ENCODE measurements at places on chromosomes 3 and 15.
A peak's percentile ranks its signal among the peaks of the same experiment; 100 is the strongest.

DNA sequence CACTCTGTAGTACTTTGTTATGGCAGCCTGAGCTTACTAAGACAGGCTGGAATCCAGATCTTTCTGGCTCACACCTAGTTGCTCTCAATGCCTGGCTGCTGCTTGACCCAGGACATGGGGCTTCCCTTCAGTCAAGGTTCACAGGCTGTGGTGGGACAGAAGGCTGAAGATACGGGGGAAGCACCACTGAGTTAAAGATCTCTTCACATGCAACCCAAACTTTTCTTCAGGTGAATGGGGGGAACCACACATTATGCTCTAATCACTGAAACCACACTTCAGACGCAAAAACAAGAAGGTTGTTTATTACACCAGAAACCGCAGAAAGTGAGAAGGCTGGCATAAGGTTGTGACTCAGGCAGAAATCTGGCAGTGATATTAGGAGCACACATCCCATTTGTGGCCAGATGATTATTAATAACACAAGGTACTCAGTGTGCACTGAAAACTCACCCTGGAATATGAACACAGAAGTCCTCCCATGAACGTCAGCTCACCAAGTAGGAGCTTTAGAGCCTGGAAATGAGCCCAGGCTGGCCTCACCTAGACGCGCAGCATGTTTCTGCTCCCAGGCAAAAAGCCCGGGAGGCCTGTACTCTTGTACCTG, 230.5 kb upstream of the CHRNA7 start:
- DNase-seq, result no peak

- DNase-seq, result no peak
Measured at GRCh38 chr3:56894881-56895431, 93.2 kb upstream of the ARHGEF3 start.

DNA sequence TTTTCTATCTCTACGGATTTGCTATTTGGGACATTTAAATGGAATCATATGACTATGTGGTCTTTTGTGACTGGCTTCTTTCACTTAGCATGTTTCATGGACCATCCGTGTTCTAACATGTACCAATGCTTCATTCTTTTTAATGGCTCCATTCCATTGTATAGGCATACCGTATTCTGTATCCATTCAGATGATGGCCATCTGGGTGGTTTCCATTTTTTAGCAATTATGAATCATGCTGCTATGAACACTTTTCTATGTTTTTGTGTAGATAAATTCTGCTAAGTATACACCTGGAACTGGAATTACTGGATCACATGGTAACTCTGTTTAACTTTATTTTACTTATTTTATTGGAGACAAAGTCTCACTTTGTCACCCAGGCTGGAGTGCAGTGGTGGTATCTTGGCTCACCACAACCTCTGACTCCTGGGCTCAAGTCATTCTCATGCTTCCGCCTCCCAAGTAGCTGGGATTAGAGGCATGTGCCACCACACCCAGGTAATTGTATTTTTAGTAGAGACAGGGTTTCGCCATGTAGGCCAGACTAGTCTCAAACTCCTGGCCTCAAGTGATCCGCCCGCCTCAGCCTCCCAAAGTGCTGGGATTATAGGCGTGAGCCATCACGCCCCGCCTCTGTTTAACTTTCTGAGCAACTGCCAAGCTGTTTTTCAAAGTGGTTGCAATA, 13.4 kb downstream of the UBP1 start:
- DNase-seq, result no peak

DNA sequence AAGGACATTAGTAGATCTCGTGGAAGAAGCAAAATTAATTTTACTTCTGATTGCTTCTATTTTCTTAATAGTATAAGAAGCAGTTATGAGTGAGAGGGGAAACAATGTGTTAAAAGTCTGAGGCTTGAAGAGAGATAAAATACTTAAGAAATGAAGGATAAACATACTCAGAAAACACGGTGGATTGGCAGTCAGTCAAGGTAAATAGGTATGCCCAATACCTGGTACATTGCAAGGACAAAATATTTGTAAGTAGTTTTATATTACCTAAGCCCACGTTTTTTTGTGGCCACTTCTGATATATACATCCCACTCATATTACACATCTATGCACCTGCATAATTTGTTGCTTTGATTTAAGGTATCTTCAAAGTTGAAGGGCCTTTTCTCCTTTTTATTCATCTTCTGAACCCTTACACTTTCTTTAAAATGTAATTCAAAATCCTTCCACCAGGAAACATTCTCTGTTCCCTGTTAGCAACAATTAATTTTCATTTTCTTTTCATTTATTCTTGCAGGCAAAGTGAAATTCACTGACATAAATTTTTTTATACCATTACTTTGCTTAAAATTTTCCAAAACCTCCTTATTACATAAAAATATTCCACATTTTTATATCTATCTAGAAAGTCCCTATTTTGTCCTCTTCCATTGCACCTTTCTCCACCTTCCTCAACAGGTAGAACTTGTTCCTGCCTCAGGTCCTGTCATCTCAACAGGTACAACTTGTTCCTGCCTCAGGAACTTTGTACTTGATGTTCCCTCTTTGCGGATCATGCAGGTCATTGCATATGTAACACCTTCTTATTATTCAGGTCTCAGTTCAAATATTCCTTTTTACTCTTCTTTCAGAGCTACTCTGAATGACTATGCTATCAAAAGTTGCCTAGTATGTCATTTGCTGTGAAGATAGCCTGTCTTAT, 755.7 kb upstream of the ALCAM start:
- DNase-seq, result no peak

DNA sequence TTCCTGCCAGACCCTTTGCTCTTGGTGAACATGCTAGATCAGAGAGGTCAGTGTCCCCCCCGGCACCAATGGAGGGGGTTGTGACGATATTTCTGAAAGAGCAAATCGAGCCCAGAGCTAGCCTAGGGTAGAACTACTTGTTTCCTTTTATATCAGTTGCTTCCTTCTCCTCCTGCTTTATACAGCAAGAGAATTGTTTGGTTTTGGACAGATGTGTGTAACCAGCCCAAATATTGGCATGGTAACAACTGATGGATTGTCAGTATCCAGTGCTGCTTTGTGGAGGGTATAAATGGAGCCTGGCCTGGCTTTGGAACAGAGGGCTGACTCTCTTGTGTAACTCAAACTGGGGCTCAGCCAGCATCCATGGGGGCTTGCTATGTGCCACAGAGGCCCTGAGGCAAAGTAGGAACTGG, 27.2 kb downstream of the SNX1 start:
- DNase-seq, result no peak

GRCh38 chr15:98480844-98481243, 167.5 kb upstream of the IGF1R start:
- no peak for DNase-seq

- DNase-seq, result no peak
Measured at GRCh38 chr3:50639055-50639494, 22.1 kb downstream of the MAPKAPK3 start.

DNA sequence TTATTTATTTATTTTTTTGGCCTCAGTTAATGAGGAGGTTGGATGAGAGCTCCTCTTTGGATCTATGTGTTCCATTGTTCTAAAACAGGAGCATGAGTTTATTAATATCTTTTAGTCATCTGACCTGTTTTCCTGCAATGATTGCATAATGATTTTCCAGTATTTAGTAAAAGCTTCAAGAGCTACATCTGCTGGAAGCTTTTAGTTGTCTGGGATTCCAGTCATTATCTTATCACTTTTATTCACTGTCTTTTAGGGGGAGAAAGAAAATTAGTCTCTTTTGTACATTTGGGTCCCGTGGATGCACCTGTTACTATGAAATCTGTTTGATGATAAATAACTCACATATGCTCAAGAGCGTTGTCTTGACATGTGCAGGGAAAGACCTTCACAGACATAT, 1270.0 kb downstream of the ROBO1 start:
- no peak for DNase-seq

DNA sequence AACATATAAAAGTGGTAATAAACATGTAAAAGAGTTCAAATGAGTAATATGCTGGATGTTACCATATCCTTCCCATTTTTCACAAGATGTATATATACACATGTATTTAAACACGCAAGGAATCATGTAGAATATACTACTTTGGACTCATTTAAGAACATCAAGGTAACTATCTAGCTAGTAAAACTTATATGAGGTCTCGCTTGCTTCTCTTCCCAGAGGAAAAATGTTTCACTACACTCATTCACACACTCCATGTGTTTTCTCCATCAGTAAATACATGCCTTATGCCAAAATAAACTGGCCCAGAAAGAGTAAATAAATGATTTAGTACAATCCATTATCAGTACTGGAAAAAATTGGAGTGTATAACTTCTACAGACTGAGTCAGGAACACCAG, 229.2 kb upstream of the MME start:
- DNase-seq, result no peak

DNA sequence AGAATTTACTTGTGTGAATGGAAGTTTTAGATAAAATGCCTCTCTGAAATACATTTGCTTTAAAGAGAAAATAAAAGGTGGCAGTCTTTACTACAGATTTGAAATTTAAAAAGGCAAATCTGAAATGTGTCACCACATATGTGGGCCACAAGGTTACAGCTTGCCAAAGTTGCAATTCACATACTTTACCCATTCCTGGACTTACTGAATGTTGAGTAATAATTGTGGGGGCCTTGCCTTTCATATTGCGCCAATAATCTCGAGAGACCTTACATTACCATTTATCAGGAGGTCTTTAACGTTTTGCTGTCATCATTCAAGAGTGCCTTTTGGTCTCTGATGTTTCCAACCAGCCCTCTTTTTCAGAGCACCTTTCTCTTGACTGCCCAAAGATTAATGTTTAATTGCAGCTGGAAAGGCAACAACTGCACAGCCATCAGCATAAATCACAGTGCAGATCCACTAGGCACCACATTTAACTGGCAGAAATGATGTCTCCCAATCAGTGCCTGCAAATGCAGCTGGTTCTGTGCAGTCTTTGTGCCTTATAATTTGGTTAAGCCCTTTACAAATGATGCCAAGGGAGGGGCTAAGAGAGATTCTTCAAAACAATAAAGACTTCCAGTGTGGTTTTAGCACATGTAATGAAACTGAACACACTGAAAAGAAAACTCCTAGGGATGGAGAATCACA, 206.8 kb downstream of the MAGI1 start:
- peak; percentile 89 for DNase-seq

- DNase-seq, result no peak
Measured at GRCh38 chr3:96324087-96324486, 490.3 kb upstream of the EPHA6 start.
